ENCODE measurements at places on chromosomes 3 and 15. TPM values are rescaled to one million over a fixed set of nuclear protein-coding genes. Genes with fewer than 3 reads are reported as not detected.

- DNase-seq = no peak
Measured at GRCh38 chr15:90619939-90620338, 90.2 kb downstream of the CRTC3 start.

The SLC6A11 gene
- polyA plus RNA-seq = 0.08 TPM

The ANKRD63 gene
- 0.11 TPM for polyA plus RNA-seq

The GOLGA6A gene
- not detected for polyA plus RNA-seq

The C15orf61 gene
- 6.6 TPM for polyA plus RNA-seq

DNA sequence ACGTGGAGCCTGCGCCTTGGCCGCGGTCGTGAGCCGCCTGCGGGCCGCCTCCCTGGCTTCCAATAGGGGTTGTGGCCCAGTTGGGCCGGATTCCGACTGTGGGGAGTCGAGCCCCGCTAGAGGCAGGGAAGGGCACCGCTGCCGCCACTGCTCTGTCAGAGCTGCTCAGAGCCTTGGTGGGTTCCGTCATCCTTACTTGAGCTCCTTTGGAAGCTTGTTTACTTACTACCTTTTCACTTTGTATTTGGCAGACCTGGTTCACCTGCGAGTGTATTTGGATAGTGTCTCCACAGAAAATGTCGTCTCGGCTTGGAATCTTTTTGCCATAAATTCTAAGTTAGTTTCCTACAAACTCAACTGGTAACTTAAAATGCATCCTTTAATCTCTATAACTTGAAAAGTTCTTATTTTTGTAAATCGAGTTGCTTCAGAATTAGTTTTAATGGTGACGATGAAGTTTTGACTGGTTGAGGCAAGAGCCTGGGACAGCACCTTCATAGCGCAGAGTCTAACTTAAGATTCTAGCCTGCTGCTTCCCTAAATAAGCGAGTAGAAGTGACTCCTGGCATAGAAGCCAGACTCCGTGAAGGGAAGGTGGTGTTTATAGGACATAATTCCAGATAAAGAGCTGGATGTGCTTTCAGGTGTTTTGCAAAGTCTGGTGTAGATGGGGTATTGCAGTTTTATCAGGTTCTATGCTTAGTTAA is 800 bp downstream of the DAG1 start:
- DNase-seq = no peak

DNA sequence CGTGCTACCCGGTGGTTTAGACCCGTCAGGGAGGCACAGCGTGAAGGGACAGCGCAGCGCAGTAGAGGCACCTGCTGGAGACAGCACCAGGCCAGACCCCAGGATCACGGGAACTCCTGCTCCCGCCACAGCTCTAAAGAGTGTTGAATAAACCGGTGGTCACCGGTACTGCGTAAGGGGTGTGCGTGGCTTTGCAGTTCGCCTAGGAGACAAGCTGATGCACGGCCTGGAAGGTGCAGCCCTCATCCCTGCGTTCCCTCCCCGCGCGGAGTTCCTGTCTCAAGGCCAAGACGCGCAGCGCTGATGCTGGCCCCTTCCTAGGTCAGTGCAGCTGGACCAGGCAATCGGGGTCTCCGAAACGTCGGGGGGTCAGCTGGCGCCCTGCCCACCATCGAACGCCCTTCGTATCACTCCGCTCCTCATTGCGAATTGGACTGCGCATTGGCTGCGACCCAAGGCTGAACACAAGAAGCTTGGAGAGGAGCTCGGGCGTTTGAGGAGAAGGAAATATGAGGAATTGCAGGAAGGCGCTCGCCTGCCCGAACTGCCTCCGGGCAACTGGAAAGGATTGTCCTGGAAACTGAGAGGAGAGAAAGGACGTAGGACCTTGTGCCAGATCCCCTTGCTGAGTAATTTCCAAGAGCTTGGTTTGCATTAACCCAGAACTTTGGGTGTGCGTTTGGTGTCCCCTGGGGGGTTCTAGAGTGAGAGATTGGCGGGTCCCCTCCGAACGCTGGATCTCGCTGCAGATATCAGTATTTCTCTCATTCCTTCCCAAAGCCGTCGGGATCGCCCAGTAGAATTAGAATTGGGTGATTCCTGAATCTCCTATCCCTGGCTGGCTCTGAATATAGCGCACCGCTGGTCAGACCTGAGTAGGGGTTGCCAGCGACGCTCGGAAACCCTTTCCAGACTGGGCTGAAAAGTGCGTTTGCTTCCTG is 2.3 kb upstream of the SOX14 start:
- no peak for DNase-seq

- DNase-seq = no peak
Measured at GRCh38 chr3:159798951-159799350, 189.7 kb upstream of the IL12A start.

DNA sequence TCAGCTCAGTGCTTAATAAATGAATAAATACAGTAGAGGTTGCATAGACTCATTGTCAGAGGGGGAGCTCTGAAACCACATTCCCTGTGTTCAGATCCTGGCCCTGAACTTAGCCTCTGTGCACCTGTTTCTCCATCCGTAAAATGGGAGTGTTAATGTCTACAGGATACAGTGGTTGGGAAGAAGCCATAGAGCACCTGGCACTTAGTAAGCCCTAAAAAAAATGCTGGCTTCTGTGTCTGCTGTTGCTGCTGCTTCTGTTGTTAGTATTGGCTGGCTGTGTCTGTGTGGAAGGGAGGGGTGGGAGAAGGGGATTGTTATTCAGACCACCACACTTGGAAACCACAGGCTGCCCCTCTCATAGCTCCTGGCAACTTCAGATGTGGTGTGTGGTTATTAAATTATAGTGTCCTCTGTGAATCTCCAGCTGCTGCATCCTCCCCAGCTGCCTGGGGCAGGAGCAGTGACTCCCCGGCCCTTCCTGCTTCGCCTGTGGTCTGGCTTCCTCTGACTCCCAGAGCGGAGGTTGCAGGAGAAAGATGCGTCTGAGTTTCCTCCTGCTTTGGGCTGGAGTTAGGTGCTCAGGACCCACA is 31.0 kb downstream of the FGD5 start:
- no peak for DNase-seq

- DNase-seq = no peak
Measured at GRCh38 chr3:2578560-2578959, 479.9 kb downstream of the CNTN4 start.

GRCh38 chr3:29696311-29696710 is 415.4 kb downstream of the RBMS3 start:
- DNase-seq = no peak

GRCh38 chr3:148147903-148148302 is 549.8 kb upstream of the AGTR1 start:
- no peak for DNase-seq

The ACKR4 gene
- 2.7 TPM for polyA plus RNA-seq

DNA sequence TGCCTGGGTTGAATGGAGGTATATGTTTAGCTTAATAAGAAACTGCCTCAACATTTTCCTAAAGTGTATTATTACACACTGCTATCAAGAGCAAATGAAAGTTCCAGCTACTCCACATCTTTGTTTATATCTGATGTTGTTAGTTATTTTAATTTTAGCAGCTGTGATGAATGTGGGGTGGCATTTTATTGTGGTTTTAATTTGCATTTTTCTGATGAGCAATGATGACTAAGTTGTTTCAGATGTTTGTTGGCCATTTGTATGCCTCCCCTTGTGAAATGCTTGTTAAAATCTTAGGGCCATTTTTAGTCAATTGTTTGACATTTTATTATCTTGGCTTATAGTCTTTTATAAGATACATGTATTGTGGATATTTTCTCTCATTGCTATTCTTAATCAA is 260.4 kb upstream of the SLCO3A1 start:
- DNase-seq = no peak

- no peak for DNase-seq
Measured at GRCh38 chr15:32682569-32682968, 35.2 kb upstream of the GREM1 start.

The CDC25A gene
- 9.7 TPM for polyA plus RNA-seq

The CPLX3 gene
- polyA plus RNA-seq = not detected

DNA sequence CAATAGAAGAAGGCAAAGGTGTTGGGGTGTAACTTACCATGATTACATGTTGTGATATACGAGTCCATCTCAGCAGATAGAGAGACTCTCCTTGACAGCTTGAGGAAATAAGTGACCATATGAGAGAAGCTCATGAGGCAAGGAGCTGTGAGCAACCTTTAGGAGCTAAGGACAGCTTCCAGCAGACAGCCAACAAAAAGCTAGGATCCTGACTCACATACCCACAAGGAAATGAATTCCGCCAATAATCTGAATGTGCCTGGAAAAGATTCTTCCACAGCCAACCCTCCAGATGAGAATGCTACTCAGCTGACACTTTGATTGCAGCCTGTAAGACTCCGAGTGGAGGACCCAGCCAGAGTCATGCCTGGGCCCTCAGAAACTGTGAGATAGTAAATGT is 339.6 kb upstream of the TPRG1 start:
- no peak for DNase-seq

DNA sequence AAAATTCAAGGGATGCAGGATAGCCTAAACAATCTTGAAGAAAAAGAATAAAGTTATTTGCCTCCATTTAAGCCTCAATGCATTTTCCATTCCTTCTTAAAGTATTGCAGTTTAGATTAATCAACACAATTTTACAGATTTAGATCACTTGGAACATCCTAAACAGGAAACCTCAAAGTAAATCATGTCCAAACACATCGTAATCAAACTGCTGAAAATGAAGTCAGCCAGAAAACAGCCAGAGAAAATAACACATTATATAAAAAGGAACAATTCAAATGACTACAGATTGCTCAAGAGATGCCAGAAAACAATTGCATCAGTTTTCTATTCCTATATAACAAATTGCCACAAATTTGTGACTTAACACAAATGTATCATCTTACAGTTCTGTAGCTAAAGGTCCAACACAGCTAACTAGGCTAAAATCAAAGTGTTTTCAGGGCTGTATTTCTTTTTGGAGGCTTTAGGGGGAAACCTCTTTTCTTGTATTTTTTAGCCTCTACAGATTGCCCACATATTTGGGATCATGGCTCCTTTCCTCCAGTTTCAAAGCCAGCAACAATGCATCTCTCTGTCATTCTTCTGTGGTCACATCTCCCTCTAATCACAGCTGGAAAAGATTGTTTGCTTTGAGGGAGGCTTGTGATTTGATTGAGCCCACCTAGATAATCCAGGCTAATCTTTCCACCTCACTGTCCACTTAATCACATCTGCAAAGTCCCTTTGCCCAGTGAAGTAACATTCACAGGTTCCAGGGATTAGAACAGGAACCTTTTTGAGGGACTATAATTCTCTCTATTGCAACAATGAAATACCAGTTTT is 543.3 kb upstream of the UBE2E2 start:
- DNase-seq = no peak

GRCh38 chr15:82621970-82622369 is 25.2 kb downstream of the CPEB1 start:
- DNase-seq = no peak

- no peak for DNase-seq
Measured at GRCh38 chr15:69489073-69489571, 36.5 kb downstream of the RPLP1 start.

The TMCO5A gene
- polyA plus RNA-seq = not detected

DNA sequence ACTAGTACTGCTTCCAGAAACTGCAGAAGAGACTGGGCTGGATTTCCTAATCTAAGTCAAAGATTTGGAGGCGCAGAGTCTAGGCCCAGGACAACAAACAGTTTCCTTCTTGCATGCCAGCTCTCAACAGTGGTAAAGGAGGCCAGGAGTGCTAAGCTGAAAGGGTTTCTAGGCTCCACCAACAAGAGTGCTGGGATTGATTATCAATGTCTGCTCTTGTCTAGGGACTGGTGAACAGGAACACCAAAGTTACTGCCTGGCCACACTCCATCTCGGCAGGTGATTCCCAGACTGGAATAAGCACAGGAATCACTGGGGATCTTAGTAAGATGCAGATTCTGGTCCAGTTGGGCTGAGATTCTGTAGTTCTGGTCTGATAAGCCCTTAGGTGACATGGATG is 22.8 kb upstream of the FGD5 start:
- DNase-seq = no peak

The LRTM1 gene
- not detected for polyA plus RNA-seq

The IQGAP1 gene
- polyA plus RNA-seq = 188 TPM
